ENCODE measurements at places on chromosomes 1 and 21. TPM values are rescaled to one million over a fixed set of nuclear protein-coding genes. Genes with fewer than 3 reads are reported as not detected.

- no peak overlapping the region for H3K27ac ChIP-seq
- DNase-seq: no peak
- no peaks in the 10 kb centered on the region for H3K4me1 ChIP-seq
- no peaks in the 10 kb centered on the region for H3K27me3 ChIP-seq
Observed at GRCh38 chr1:83796409-83796808, 202.5 kb downstream of the TTLL7 start.

IPO13 gene
- total RNA-seq: 28.2 TPM

DNA sequence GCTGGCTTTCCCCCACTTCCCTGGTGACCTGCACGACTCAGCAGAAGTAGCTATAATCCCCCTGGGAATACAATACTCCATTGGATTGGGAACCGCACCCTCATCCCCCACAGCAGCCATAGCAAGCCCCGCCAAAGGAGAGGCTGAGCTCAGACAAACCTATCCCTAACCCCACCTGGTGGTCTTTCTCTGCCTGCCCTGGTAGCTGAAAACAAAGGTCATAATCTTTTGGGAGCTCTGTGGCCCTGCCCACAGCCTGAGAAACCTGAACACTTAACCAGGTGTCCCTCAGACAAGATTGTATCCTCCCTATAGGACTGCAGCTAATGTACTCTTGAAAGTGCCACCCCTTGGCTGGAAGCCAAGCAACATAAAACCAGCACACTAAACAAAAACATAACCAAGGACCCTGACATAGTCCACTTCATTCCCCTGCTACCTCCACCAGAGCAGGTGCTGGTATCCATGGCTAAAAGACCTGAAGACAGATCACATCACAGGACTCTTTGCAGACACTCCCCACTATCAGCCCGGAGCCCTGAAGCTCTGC lies 71.6 kb upstream of the RUNX1 start:
- no peak overlapping the region for H3K27ac ChIP-seq
- H3K4me3 ChIP-seq: no peak overlapping the region
- no peaks in the 10 kb centered on the region for H3K27me3 ChIP-seq
- H3K4me1 ChIP-seq: no peaks in the 10 kb centered on the region
- H3K36me3 ChIP-seq: no peaks in the 10 kb centered on the region
- no peak for DNase-seq

DNA sequence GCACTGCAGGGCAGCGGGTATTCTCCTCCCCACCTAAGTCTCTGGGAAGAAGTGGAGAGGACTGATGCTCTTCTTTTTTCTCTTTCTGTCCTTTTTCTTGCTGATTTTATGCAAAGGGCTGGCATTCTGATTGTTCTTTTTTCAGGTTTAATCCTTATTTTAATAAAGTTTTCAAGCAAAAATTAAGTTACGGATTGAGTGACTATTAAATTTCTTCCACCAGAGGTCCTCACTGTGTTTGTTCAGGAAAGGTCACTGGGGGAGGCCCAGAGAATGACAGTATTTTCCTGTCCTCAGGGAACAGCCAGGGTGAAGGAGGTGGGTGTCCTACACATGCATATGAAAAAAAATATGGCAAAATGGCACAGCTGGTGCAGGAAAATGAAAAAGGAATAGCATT lies 4.4 kb upstream of the ELF3 start:
- H3K36me3 ChIP-seq: peaks cover 64% of the 10 kb centered on the region
- peaks cover 11% of the 10 kb centered on the region for H3K4me1 ChIP-seq
- H3K4me3 ChIP-seq: no peak overlapping the region
- no peaks in the 10 kb centered on the region for H3K27me3 ChIP-seq

ADORA3 gene
- 10.3 TPM for total RNA-seq

DNA sequence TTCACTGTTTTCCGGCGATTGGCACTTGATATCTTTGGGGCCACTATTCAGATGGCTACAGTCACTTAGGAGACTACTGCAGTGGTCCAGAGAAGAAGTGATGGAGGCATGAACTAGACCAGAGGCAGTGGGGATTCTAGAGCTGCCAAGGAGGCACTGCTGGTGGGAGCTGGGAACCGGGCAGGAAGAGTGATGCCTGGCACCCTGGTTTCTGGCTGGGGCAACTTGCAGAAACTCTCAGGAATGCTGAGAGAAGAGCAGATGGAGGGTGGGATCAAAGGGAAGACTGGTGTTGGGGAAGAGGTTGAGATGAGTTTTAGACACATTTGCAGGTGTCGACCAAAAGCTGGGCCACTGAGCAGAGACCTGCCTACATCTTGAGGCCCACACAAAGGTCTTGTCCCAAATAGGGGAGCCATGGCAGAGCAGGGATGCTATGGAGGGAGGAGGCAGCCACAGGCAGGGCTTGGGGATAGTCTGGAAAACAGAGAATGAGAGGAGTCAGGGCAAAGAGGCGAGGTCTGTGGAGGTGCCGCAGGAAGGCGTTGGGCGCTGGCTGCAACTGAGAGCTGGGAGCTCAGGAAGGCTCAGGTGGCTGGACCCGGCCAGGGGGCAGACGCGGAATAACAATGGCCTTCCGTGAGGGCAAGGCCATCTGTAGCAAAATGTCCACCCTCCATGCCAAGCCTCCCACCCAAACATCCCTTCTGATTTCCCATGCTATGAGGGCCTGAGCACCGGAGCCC lies 118.9 kb downstream of the TOMM20 start:
- no peaks in the 10 kb centered on the region for H3K27me3 ChIP-seq
- no peak overlapping the region for H3K4me3 ChIP-seq
- no peak overlapping the region for H3K27ac ChIP-seq
- H3K4me1 ChIP-seq: peaks cover 16% of the 10 kb centered on the region
- no peaks in the 10 kb centered on the region for H3K36me3 ChIP-seq
- DNase-seq: no peak

KIAA1614 gene
- total RNA-seq: 4.1 TPM

- H3K27ac ChIP-seq: peak overlapping the region; percentile 69
- peaks cover 6% of the 10 kb centered on the region for H3K36me3 ChIP-seq
- peaks cover 76% of the 10 kb centered on the region for H3K4me1 ChIP-seq
- H3K27me3 ChIP-seq: no peaks in the 10 kb centered on the region
Observed at GRCh38 chr1:39214998-39215873, 10.7 kb downstream of the MACF1 start.

DNA sequence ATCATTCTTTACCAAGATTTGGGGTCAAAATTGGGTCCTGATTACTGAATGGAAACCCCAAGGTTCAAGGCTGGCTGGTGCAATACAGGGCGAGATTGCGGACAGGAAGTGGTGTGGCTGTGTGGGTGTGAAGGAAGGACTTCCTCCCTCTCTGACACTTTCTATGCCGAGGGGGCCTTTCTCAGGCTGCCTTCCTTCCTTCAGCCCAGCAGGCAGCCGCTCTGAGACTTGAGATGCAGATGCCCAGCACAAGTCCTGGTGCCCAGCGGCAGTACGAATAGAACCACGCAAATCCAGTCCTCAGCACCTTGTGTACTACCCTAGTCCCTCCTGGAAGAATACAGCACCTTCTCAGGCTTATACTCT lies 16.3 kb downstream of the BATF3 start:
- H3K4me3 ChIP-seq: no peak overlapping the region
- H3K4me1 ChIP-seq: peaks cover 19% of the 10 kb centered on the region
- peak; percentile 77 for DNase-seq
- no peaks in the 10 kb centered on the region for H3K36me3 ChIP-seq
- H3K27me3 ChIP-seq: no peaks in the 10 kb centered on the region

UBL4B gene
- not detected for total RNA-seq
